ENCODE measurements at places on chromosomes 3 and 15.

GRCh38 chr3:43400167-43400566 lies 113.8 kb downstream of the SNRK start:
- no peak for DNase-seq

GRCh38 chr15:62896969-62897486 lies 145.5 kb upstream of the TPM1 start:
- peak; percentile 39 for DNase-seq

DNA sequence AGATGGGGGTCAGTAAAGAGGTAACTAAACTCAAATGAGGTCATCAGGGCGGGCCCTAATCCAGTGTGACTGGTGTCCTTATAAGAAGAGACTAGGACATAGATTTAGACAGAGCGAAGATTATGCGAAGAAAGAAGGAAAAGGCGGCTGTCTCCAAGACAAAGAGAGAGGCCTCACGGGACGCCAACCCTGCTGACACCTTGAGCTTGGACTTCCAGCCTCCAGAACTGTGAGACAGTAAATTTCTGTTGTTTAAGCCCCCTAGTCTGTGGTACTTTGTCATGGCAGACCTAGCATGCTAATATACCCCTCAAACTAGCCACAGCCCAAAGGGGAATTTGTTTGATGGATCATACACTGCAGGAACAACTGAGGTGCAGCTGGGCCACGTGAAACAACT lies 183.0 kb downstream of the ABHD5 start:
- DNase-seq = no peak

- DNase-seq = peak; percentile 79
These were observed 55.0 kb downstream of the GOLIM4 start for GRCh38 chr3:168040607-168041208.

DNA sequence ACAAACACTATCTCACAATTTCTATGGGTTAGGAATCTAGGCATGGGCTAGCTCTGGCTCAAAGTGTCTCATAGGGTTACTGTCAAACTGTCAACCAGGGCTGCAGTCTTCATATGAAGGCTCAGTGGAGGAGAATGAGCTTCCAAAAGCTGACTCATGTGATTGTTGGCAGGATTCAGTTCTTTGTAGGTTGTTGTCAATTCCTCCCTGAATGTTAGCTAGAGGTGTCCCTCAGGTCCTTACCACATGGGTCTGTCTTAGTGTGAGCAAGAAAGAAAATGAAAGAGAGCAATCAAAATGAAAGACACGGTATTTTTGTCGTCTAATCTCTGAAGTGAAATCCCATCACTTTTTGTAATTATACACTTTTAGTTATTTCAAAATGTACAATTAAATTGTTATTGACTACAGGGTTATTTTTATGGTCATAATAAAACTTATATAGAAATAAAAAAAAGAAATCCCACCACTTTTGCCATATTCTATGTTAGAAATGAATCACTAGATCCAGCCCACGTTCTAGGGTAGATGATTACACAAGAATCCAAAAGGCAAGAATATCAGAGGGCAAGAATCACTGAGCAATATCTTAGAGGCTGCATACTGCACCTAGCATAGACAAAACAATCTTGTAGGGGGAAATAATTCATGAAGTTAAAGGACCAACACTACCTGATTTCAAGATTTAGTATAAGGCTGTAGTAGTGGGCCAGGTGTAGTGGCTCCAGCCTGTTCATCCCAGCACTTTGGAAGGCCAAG lies 8.4 kb downstream of the ACSBG1 start:
- DNase-seq = no peak

DNA sequence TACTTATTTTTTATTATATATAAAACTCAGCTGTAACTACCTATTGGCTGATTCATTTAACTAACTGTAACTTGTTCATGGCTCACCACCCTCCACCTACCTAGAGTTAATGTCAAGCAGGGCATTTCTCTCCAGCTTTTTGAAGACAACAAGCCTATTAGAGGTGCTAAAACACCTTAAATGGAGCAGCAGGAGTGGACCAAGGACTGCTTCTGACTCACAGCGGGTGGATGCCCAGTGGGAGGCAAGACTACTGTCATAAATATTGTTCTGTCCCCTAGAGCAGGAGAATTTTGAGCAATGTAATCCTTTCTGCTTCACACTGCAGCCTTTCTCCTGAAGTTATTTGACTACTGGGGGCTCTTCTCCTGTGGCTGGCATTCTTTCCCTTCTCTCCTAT lies 146.9 kb downstream of the CLSTN2 start:
- no peak for DNase-seq

- no peak for DNase-seq
These were observed 64.0 kb downstream of the SLC9C1 start for GRCh38 chr3:112230033-112230432.

DNA sequence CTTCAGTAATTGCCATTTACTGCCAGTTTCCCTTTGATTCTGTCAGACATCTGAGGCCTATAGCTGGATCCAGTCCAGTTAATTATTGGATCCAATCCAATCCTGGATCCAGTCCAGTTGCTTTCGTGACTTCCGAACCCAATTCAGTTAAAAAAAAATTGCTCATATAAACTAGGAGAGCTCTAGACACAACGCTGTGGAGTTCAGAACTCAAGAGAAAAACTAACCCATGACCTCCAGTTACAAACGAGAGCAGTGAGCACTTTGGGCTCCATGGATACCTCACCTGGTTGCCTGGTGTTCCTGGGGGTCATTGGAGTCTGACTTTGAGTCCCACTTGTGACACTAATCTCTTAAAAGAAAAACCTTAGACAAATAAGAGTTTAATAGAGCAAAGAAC lies 269.8 kb downstream of the THSD4 start:
- DNase-seq = no peak

DNA sequence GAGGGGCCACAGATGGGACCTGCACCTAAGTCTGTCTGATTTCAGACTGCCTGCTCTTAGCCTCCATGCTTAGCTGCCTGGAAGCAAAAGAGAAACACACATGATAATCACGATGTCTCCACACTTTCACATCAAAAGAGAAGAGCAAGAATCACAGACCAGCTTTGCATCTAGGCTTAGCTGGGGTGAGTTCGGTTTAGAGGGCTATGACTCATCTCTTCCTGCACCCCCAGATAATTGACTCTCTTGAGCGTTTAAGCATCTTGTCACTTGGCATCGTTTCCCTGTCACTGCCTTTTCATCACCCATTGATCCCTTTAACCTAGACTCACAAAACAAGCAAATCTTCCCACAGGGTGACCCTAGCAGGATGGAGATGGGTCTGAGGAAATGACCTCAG lies 124.0 kb downstream of the NTRK3 start:
- no peak for DNase-seq

- DNase-seq = no peak
These were observed 114.0 kb downstream of the LRRC28 start for GRCh38 chr15:99365242-99365641.

GRCh38 chr3:104586344-104586743 lies 780.4 kb upstream of the ALCAM start:
- DNase-seq = no peak

- DNase-seq = no peak
These were observed 17.6 kb upstream of the PLA2G4D start for GRCh38 chr15:42111924-42112323.

- DNase-seq = no peak
These were observed 31.0 kb downstream of the SRPRB start for GRCh38 chr3:133836497-133837158.

GRCh38 chr3:115709093-115709492 lies 85.8 kb downstream of the GAP43 start:
- no peak for DNase-seq

DNA sequence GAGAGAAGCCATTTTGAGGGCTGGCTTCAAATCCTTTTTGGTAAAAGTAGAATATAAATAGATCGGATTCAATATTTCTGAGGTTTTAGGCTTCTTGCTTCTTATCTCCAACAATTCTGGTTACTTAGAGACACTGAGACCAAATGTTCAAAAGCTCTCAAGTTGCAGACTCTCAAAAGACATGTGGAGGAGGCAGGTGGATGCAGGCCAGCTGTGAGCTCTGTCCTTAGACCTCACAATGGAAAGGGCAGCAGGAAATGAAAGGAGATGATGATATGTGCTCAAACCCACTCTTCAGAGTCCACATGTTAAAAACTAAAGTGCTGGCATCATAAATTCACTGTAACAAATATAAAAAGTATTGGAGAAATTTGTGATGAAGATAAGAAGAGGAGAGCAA lies 424.9 kb upstream of the ALCAM start:
- DNase-seq = no peak

DNA sequence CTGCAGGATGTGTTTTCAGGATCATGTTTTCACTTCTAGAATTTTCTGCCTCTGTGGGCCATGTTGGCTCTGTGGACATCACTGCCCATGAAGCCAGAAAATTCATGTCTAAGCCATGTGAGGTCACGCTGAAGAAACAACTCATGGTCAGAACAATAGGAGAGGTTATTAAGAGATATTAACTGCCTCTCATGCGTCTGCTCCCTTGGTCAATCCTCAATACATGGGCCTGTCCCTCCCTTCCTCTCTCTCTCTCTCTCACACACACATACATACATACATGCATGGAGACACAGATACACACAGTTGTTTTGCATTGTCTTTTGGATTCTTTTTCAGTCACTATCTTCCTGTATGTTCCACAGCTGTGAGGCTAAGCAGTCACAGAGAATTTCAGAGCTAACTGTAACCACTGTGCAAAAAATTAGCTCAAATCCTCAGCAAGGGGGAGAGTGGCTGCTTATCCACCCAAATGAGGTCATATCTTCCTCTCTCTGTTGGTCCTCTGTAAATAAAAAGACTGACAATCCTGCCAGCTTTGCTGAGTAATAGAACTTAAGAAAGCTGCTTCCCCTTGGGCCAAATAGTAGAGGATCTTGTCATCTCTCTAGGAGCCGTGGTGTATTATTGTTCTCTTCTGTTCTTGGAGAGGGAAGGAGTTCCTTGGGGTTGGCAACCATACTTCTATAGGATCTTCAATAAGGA lies 45.6 kb downstream of the LRTM1 start:
- no peak for DNase-seq

DNA sequence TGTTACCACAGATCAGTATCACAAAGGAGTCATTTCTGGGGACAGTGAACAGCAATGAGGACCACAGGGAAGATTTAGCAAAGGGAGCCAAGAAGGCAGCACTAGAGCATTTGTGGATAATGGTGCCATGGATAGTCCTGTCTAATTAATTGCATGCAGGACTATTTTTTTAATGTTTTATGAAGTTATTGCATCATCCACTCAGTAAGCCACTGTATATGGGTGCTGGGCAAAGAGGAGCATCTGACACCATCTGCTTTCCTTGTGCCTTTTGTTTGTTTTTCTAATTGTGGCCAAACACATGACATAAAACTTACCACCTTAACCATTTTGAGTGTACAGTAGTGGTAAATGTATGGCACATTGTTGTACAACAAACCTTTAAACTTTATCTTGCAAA lies 301.1 kb upstream of the LRRFIP2 start:
- no peak for DNase-seq

GRCh38 chr15:68682330-68682729 lies 103.5 kb downstream of the CORO2B start:
- peak; percentile 51 for DNase-seq

DNA sequence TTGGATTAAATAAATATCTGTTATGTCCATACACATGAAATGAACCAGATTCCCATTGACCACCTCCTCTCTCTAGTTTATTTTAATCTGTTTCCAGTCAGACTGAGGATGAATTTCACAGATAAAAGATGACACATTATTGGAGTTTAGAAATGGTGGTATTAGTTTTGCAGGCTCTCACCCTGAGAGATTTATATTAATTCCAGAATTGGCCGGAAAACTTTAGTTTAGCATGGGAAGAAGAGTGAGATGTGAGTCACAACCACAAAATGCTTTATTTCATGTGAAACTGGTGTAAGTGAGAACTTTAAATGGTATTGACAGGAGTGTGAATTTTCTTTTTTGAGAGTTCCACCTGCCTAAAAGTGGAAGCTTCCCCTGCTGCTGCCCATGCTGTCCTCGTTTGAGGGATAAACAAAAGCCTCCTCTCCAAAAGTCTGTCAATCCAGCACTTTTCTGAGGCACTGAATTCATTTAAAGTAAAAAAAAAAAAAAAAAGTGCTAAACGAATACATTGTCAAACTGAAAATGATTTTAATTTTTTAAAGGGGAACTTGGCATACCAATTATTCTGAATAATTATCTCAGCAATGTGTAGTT lies 65.1 kb upstream of the EPHA3 start:
- DNase-seq = no peak

GRCh38 chr3:87350367-87351199 lies 74.2 kb upstream of the POU1F1 start:
- peak; percentile 55 for DNase-seq

- no peak for DNase-seq
These were observed 22.7 kb downstream of the EXD1 start for GRCh38 chr15:41207687-41208448.

- no peak for DNase-seq
These were observed 4.4 kb downstream of the SSUH2 start for GRCh38 chr3:8640223-8640622.

GRCh38 chr15:99997112-99997651 lies 263.9 kb upstream of the LYSMD4 start:
- no peak for DNase-seq

DNA sequence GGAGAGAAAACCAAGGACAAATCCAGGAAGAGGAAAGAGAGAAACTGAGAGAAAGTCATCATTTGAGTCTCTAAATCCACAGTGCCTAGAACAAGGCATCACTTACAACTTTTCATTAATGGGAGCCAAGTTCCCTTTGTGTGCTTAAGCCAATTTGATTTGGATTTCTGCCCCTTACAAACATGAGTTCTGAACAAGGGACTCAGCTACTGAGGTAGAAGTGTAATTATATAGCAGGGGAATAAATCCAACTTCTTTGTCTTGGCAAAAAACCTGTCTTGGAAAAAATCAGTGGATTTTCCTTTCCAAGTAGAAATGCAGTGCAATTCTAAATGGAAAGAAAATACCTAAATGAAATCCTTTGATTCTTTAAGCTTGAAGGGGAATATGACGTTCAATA lies 307.2 kb upstream of the CNTN3 start:
- DNase-seq = no peak

- peak; percentile 25 for DNase-seq
These were observed 14.3 kb upstream of the HPS3 start for GRCh38 chr3:149115114-149115513.

- DNase-seq = peak; percentile 71
These were observed 48.1 kb downstream of the ALCAM start for GRCh38 chr3:105414841-105415240.

- DNase-seq = peak; percentile 39
These were observed 18.3 kb downstream of the CLSTN2 start for GRCh38 chr3:139953131-139953910.

- no peak for DNase-seq
These were observed 202.7 kb upstream of the STRIT1 start for GRCh38 chr3:155496206-155496605.

GRCh38 chr3:12934431-12934830 lies 93.1 kb upstream of the RPL32 start:
- no peak for DNase-seq
